ENCODE measurements at places on chromosomes 1 and 21.

- H3K27ac ChIP-seq, result no peak overlapping the region
- DNase-seq, result no peak
- H3K4me1 ChIP-seq, result no peaks in the 10 kb centered on the region
- peaks cover 4% of the 10 kb centered on the region for H3K36me3 ChIP-seq
These were observed 14.6 kb upstream of the TRNAU1AP start for GRCh38 chr1:28538286-28538685.

DNA sequence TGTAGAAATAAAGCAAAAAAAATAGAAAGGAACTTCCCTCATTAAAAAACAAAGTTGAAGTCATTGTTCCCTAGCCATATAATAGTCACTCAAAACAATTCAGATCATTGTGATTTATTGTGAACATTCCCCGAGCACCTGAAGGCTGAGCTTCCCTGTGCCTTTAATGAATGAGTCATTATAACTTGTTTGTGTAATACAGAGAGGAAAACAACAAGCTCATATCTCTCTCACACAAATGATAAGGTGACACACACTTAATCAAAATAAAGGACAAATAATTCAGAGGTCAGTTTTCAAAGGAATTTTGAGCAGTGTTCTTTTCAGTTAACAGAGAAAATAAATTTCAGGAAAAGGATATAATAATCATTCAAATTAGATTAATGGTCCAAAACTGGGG is 326.2 kb downstream of the DUSP10 start:
- DNase-seq, result no peak
- H3K4me3 ChIP-seq, result no peak overlapping the region
- no peak overlapping the region for H3K27ac ChIP-seq
- H3K36me3 ChIP-seq, result no peaks in the 10 kb centered on the region

DNA sequence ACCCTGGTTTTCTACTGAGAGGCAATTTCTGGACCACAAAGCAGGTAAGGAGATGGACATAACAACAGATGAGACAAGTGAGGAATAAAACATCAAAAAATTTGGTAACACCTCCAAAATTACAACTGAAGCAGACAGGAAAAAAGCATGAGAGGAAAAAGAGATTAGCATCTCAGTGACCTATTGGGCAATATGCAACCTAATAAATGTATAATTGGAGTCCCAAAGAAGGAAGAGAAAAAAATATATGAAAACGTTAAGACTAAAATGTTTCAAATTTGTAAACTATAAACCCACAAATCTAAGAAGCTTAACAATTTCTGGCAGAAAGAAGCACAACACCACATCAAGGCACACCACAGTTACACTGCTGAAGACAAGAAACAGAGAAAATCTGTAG is 208.2 kb upstream of the TNR start:
- peaks cover 46% of the 10 kb centered on the region for H3K36me3 ChIP-seq
- peaks cover 2% of the 10 kb centered on the region for H3K4me1 ChIP-seq
- H3K27me3 ChIP-seq, result no peaks in the 10 kb centered on the region
- no peak overlapping the region for H3K4me3 ChIP-seq

DNA sequence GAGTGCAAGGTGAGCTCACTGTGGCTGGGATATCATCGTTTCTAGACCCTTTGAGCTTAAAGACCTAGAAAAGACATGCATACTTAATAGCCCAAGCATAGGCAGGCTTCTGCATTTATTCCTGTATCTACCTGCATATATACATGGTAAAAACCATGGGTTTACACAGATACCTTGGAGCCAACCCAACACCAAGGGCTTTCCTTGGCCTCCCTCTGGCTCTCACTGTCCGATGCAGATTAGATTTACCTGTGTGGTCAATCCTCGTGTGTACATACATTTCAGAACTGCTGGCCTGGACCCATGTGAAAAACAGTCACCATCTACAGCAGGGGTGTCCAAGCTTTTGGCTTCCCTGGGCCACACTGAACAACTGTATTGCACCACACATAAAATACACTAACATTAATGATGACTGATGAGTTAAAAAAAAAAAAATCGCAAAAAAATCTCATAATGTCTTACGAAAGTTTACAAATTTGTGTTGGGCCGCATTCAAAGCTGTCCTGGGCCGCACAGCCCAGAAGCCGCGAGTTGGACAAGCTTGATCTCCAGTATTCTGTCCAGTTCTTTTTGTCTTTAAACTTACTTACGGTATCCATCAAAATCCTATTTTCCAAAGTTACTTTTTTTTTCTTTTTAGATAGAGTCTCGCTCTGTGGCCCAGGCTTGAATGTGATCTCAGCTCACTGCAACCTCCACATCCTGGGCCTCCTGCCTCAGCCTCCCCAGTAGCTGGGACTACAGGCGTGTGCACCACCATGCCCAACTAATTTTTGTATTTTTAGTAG is 43.5 kb downstream of the WDR4 start:
- no peaks in the 10 kb centered on the region for H3K27me3 ChIP-seq
- no peak overlapping the region for H3K4me3 ChIP-seq
- H3K27ac ChIP-seq, result no peak overlapping the region
- no peak for DNase-seq
- H3K4me1 ChIP-seq, result peaks cover 10% of the 10 kb centered on the region

GRCh38 chr1:62271948-62272728 is 47.1 kb downstream of the KANK4 start:
- H3K4me1 ChIP-seq, result peaks cover 10% of the 10 kb centered on the region
- peak overlapping the region; percentile 68 for H3K27ac ChIP-seq
- DNase-seq, result peak; percentile 9
- H3K36me3 ChIP-seq, result no peaks in the 10 kb centered on the region
- H3K27me3 ChIP-seq, result peaks cover 4% of the 10 kb centered on the region

- H3K27ac ChIP-seq, result no peak overlapping the region
- H3K36me3 ChIP-seq, result no peaks in the 10 kb centered on the region
- peaks cover 11% of the 10 kb centered on the region for H3K27me3 ChIP-seq
- no peak overlapping the region for H3K4me3 ChIP-seq
- DNase-seq, result no peak
These were observed 2.6 kb upstream of the TNNI1 start for GRCh38 chr1:201424146-201424545.

DNA sequence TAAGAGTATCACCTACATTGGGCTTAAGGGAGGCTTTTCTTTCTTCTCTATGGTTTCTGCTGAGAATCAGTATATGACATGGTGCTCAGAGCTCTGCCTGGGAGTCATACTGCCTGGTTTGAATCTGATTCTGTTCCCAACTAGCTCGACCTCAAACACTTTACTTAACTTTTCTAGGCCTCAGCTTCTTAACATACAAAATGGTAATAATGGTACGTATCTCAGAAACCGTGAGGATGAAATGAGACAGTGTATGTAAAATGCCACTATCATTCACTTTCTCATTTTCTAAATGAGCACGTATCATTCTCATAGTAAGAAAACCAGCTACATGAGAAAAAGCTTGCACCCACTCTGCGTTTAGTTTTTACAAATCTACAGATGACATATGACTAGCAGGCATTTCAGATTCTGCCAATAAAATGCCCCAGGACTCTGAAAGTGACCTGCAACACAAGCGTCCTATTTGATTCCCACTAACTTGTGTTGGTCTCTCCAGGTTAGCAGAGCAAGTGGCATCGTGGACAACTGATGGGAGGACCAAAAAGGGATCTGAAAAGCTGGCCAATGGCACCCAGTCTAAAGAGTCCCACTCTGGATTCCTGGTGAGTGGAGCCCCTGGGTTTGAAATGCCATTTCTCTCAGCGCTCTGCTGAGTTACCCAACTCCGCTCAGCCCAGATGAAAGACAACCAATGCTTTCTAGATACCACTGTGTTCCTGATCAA is 6.1 kb downstream of the CTNNBIP1 start:
- H3K27me3 ChIP-seq, result no peaks in the 10 kb centered on the region
- peaks cover 2% of the 10 kb centered on the region for H3K36me3 ChIP-seq
- peak overlapping the region; percentile 25 for H3K27ac ChIP-seq
- no peak for DNase-seq
- no peak overlapping the region for H3K4me3 ChIP-seq
- H3K4me1 ChIP-seq, result peaks cover 24% of the 10 kb centered on the region

DNA sequence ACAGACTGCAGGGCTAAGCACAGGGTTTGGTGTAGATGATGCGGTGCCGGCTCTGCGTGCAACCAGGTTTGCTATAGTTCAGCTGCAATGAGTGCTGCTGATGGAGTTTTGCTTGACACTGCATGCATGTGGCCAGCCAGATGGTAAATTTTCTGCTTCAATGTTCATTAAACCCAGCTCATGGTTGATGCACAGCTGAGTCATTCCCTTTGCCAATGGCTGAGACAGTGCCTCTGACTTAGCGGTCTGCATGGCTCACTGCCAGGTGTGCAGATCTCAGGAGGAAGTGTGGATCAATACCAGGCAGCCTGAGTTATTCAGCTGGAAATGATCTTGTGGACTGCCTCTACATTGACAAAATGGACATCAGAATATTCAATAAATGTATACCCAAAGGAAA is 172.7 kb upstream of the ZP4 start:
- no peak overlapping the region for H3K27ac ChIP-seq
- no peak overlapping the region for H3K4me3 ChIP-seq
- H3K4me1 ChIP-seq, result no peaks in the 10 kb centered on the region
- no peaks in the 10 kb centered on the region for H3K36me3 ChIP-seq
- H3K27me3 ChIP-seq, result no peaks in the 10 kb centered on the region

GRCh38 chr1:117964290-117965038 is 34.9 kb downstream of the WDR3 start:
- peaks cover 5% of the 10 kb centered on the region for H3K36me3 ChIP-seq
- no peaks in the 10 kb centered on the region for H3K27me3 ChIP-seq
- peaks cover 9% of the 10 kb centered on the region for H3K4me1 ChIP-seq
- DNase-seq, result no peak

DNA sequence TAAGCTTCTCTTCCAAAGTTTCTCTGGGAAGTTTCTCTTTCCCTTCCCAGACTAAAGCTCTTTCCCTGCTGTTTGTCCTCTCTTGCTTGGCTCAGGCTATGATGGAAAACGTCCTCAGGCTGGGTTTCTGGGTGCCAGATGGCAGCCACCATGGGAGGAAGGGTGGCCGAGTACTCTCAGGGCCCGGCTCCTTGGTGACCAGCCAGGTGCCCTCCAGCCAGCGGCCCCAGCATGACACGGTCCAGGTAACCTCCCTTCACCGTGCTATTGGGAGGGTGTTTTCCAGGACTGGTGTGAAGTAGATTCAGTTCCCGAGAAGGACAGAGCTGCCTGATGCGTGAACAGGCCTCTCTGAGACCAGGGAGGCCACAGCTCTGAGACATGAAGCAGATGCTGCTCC is 60.3 kb downstream of the KIF26B start:
- H3K4me1 ChIP-seq, result no peaks in the 10 kb centered on the region

- H3K27me3 ChIP-seq, result no peaks in the 10 kb centered on the region
- H3K4me1 ChIP-seq, result no peaks in the 10 kb centered on the region
- no peak overlapping the region for H3K27ac ChIP-seq
- DNase-seq, result no peak
- no peak overlapping the region for H3K4me3 ChIP-seq
These were observed 419.4 kb upstream of the VAMP3 start for GRCh38 chr1:7351649-7352048.

DNA sequence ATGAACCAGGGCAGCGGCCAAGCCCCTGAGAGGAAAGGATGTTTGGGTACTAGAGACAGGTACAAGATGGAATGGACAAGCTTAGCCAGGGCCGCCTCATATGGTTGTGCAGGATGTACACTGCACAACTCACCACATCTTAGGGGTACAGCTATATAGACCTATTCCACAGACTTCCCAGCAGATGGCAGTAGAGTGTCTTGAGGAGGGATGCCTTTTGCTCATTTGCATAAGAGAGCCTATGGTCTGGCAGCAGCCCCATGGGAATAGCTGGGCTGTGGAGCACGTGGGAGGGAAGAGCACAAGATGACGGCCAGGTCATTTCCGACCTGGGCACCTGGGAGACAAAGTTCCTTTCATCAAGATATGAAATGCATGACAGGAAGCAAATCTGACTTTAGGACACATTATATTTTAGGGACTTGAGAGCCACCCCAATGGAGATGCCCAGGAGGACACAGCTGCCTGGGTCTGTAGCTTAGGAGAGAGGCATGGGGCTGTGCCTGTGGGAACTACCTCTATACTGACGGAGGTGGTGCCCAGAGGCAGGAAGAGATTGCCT is 215.5 kb downstream of the KCNJ6 start:
- no peak overlapping the region for H3K27ac ChIP-seq
- no peaks in the 10 kb centered on the region for H3K4me1 ChIP-seq
- H3K27me3 ChIP-seq, result peaks cover 5% of the 10 kb centered on the region

DNA sequence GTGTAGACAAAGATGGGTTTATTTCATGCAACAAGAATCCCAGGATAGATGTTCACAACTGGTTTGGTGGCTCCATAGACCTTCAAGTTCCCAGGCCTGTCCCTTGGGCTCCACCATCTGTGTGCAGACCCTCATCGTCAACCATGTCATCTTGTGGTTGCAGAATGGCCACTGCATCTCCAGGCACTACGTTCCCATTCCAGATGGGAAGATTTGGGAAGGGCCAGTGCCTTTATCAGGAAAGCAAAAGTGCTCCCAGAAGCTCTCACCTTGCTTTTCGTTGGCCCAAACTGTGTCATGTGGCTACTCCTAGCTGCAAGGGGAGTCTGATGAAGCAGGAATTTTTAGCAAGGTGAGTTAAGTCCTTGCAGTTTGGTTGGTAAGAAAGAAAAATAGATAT is 12.8 kb downstream of the TMCC2 start:
- no peak for DNase-seq
- no peak overlapping the region for H3K27ac ChIP-seq
- peaks cover 9% of the 10 kb centered on the region for H3K27me3 ChIP-seq
- H3K4me1 ChIP-seq, result peaks cover 12% of the 10 kb centered on the region
- H3K36me3 ChIP-seq, result peaks cover 2% of the 10 kb centered on the region

Data from memory B cell (primary cell).